ENCODE measurements at places on chromosomes 3 and 15.

GRCh38 chr3:149234671-149235245 is 13.1 kb upstream of the CP start:
- no peak for DNase-seq

GRCh38 chr3:114333180-114333922 is 39.5 kb downstream of the TIGIT start:
- DNase-seq: no peak

DNA sequence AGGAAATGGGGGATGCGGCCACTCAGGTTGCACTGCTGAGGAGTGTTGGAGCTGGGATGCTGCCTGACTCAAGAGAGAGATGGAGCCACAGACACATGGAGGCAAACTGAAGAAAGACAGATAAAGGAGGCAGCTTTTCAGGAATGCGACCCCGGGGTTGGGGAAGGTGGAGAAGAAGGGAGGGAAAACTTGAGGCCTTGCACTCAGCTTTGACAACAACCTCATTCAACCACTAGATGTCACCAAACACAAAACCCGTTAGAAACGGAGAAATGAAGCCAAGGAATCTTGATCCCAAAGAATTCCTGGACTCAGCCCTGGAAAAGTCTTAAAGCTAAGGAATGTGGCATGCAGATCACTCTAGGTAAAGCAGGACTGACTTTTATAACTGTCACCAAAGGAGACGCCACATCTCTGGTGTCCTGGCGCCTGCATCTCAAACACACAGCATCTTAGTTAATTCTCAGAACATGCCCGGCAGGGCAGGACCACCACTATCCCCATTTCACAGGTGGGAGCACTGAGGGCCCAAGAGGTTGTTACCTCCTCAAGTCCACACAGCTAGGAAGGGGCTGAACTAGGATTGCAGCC is 59.6 kb upstream of the LMCD1 start:
- DNase-seq: no peak

DNA sequence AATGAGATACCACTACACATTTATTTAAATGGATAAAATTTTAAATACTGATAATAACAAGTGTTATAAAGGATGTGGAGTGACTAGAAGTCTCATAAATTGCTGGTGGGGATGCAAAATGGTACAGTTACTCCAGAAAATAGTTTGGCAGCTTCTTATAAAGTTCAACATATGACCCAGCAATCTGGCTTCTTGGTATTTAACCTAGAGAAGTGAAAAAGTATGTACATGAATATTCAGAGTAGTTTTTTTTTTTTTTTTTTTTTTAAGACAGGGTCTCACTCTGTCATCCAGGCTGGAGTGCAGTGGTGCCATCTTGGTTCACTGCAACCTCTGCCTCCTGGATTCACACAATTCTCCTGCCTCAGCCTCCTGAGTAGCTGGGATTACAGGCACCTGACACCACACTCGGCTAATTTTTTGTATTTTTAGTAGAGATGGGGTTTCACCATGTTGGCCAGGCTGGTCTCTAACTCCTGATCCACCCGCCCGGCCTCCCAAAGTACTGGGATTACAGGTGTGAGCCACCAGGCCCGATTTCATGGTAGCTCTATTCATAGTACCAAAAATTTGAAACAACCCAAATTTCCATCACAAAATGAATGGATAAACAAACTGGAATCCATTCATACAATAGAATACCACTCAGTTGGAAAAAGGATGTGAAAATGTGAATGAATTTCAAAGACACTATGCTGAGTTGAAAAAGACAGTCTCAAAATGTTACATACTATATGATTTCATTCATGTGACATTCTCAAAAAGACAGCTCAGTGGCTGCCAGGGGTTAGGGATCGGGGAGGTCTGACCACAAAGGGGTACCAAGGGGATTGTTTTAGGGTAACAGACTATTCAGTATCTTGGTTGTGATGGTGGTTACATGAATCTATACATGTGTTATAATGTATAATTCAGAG is 14.4 kb downstream of the RRP9 start:
- DNase-seq: no peak

DNA sequence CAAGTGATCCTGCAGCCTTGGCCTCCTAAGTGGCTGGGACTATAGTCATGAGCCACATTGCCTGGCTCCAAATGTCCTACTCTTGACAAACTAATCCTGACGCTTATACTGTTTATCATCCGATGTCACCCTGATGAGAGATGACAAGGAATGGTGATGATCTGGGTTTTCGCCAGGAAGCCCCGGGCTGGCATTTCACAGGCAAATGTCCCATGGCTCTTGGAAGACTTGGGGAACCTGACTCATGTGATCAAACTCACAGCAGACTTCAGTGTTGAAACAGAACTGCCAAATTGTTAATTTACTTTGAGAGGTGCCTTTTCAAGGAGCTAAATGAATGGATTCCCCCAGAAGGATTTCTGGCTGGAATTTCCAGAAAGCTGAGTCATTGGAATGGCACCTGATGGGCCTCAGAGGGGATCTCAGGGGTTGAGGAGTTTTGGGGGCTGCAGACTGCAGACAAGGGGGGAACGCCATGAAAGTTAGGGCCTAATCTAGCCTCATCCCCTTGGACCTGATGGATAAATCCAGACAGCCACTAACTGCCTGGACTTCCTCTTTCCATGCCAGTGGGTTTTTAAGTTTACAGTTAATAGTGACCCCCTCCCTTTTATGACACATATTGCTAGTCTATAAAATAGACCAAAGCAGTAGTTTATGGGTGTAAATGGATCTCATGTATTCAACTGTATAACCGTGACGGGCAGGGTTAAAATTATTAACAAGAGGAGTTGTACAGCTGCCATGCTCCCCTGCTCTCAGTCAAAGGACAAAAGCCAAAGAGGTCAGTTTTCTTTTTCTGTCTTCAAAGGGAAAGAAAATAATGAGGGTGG is 146.6 kb downstream of the CHSY1 start:
- DNase-seq: no peak

GRCh38 chr3:148883163-148883562 is 18.1 kb downstream of the CPA3 start:
- DNase-seq: no peak

DNA sequence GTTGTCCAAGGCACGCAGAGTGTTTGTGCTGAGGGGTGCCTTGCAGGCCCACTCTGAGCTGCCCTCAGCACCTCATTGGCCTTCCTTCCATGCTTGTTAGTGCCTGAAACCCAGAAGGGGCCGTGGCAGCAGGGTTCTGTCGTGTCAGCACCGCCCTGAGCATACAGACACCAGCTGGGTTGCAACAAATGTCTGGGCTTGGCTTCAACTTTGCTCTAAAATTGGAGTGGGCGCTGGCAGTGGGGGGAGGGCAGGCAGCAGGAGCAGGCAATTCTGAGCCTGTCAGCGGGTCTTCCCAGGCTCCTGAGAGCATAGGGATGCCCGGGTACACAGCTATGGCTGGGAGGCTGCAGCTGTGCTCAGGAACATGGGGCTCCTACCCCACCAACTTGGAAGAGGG is 464.3 kb downstream of the EPHA3 start:
- DNase-seq: no peak

- no peak for DNase-seq
Measured at GRCh38 chr15:67083135-67083762, 17.8 kb downstream of the SMAD3 start.

DNA sequence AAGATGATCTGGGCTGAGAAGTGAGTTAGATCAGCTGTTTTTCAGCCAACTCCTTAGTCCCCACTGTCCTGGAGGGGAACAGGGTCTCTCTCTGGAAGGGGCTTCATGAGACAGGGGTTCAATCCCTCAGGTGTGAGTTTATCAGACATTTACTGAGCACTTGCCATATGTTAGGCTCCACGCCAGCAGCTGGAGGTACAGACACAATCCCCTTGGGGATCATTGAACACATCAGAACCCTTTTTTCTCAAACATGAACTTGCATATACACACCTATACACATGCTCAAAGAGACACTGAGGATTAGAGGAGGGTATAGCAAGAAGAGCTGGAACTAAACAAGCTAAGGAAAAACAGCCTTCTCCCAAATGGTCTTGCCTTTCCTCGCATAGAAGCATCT is 5.5 kb upstream of the BMF start:
- DNase-seq: no peak

DNA sequence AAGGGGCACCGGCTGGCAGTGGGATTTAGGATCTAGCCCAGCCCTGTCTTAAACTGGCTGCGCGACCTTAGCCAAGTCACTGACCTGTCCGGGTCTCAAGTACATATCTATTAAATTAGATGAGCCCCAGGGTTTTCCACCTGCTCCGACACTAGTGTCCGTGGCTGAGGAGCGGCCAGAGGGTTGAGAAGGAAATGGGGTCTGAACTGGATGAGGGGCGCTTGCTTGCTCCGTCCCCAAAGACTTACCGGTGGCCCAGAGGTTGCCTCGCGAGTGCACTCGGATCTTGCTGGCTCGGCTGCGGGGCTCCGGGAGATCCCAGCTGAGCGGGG is 285 bp downstream of the NMB start:
- DNase-seq: no peak

- DNase-seq: peak; percentile 22
Measured at GRCh38 chr3:52062505-52062904, 6.1 kb upstream of the DUSP7 start.

- DNase-seq: no peak
Measured at GRCh38 chr3:151165226-151165625, 37.8 kb downstream of the GPR171 start.

DNA sequence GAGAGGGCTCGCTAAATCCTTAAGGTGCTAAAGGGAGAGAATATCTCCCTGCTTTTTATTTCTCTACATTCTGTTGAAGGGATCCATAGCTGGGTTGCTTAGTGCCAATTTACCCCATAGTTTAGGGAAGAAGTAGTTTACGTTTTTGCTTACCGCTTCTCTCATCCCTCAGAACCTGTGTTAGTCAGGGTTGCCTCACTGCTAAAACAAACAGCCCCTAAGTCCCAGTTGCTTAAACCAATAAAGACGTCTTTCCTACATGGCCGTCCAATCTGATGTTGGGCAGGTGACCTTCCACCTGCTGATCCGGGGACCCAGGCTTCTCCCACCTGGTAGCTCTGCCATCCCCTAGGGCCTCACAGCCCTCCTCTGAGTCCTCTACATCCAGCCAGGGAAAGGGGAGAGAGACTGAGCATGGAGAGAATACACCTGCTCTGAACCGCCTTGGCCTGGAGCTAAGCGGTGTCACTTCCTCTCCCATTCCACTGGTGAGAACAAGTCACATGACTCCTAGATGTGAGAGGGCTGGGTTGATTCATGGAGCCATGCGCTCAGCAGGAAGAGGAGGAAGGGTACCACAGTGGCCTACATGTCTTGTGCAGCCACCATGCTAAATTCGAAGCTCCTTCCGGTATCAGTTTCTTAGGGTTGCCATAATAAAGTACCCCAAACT is 26.3 kb downstream of the DNASE1L3 start:
- DNase-seq: no peak

GRCh38 chr3:2839876-2840275 is 270.3 kb downstream of the IL5RA start:
- DNase-seq: no peak

GRCh38 chr3:153639631-153640030 is 477.6 kb downstream of the RAP2B start:
- DNase-seq: no peak

GRCh38 chr15:39359771-39360170 is 221.1 kb upstream of the THBS1 start:
- no peak for DNase-seq

DNA sequence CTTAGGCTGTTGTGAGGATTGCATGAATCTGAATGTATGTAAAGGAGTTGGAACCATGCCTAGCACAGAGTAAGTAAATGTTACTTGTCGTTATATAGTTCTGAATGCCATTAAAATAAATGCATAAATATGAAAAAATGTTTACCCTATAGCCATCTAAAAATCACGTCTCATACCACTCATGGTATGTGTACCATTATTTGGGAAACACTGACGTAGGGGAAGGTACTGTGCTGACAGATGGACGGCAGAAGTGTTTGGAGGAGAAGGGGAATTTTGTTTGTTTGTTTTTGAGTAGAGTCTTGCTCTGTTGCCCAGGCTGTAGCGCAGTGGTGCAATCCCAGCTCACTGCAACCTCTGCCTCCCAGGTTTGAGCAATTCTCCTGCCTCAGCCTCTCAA is 30.5 kb upstream of the PDZRN3 start:
- no peak for DNase-seq

GRCh38 chr15:58574631-58575030 is 142.8 kb downstream of the LIPC start:
- no peak for DNase-seq

GRCh38 chr3:147388700-147389580 is 17.4 kb downstream of the ZIC4 start:
- DNase-seq: no peak

DNA sequence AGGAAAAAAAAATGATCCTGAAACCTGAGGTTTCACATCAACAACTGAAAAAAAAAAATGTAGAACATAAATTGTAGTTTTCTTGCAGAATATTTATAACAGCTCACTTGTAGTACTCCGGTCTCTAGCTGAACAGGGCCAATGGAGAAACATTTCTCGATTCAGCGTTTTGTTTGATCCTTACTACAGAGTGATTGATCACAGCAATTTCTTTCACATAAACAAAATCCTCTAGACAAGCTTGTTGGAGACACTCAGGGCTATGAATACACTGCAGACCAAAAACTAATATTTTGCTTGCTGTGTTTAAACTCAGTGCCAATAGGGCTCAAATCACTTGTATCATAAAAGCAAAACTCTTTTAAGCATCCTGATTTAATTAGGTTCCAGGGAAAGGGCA is 127.0 kb upstream of the CNTN6 start:
- DNase-seq: no peak

DNA sequence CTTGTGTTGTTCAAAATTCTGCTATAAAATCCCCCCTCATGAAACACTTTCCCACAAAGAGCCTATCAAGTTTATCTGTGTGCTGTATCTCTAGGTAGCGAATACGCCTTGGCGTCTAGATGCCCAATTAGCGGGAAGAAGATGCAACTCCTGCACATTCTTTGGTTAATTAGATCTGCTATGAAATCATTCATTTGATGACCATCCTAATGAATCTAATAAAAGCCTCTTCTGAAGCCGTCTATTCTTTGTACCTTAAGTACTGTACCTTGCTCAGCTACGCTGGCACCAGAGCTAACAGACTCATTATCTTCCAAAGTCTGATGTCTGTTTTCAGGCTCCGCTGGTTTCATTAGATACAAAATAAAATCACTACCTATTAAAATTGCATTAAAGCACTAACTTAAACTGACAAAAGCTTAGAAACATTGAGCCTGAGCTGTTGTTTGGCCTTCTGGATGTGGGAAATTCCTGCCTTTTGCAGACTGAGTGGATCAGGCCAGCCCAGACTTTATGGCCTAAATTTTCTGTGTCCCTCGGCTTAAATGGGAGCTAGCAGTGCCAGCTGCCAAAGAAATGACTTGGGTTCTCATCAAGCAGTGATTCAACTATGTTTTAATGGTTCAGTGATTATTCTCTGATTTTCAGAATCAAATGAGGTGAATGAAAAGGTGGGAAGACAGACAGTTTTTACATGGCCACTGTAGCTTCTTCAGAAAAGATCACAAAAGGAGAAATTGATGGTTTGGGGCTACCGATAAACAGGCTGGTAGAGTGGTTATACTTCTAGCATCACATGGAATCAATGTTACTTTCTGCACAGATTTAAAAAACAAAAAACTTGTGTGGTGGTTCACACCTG is 28.4 kb upstream of the CHST2 start:
- DNase-seq: no peak

All from CD4-positive, alpha-beta T cell treated with Interleukin-12 subunit alpha and Interleukin-12 subunit beta, for 1 hour (primary cell).